ENCODE measurements at places on chromosomes 13 and 19.
A peak's percentile ranks its signal among the peaks of the same experiment; 100 is the strongest.

DNA sequence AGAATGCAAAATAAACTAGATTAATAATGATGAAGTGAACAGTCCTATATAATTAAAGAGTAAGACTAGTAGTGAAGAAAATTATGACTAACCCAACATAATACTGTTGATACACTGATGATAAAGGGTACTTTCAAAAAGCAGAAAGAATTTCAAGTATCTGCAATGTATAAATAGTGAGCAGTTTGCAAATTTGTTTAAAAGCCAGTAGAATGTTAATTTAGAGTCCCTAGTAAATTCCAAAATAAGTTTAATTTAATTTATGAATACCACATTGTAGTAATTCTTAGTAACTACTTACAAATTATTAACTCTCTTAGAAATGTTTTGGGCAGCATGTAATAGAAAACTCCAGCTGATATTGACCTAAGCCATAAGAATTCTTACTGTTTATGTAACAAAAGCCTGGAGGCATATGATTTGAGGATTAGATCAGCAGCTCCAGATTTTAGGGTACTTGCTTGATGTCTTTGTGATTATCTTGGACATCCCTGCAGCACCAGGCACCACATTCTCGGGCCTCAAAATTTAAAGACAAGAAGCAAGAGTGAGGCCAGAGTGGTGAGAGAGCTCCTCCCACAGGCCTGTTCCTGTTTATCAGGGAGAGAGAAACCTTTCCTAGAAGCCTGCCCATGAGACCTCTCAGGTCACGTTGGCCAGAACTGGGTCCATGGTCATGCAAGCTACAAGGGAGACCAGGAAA lies 67.6 kb upstream of the TDRD3 start:
- DNase-seq = peak; percentile 28

DNA sequence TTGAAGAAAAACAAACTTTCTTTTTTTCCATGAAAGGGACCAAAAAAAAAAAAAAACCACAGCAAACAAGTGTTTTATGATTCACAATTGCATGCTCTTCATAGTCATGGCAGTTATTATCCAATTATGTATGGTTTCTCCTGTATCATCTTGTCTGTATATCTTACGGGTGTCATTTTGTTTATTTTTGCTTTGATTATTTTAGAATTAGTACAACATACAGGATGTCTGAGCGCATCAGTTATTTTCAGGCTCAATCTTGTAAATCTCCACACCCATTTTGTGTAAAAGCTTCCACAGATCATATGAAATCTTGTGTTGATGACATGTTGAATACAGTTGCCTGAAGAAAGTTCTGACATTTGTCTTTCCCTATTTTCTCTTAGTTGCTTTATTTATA lies 280.3 kb downstream of the KLF5 start:
- DNase-seq = no peak

GRCh38 chr19:50660088-50660366 lies 10.8 kb downstream of the C19orf81 start:
- DNase-seq = no peak

DNA sequence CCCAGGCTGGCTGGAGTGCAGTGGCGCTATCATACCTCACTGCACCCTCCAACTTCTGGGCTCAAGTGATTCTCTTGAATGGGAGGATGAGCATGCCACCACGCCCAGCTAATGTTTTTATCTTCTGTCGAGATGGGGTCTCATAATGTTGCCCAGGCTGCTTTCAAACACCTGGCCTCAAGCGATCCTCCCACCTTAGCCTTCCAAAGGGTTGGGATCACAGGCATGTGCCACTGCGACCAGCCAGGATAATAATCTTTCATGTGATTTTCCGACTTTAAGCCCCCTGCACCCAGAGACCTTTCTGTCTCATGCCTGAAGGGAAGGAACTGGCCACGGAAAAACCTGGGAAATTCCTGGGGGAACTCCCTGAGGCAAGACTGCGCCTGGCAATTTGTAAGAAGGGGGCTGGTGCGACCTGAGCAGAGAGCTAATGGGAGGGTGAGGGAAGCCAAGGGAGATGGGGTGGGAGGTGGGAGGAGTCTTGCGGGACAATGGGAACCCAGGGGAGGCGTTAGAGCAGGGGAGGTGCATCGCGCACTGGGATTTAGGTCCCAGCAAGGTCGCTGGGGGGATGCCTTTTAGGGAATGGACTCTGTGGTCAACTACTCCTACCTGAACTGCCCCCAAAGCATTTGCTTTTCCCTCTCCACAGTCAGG lies 1.2 kb upstream of the CCDC124 start:
- no peak for DNase-seq

DNA sequence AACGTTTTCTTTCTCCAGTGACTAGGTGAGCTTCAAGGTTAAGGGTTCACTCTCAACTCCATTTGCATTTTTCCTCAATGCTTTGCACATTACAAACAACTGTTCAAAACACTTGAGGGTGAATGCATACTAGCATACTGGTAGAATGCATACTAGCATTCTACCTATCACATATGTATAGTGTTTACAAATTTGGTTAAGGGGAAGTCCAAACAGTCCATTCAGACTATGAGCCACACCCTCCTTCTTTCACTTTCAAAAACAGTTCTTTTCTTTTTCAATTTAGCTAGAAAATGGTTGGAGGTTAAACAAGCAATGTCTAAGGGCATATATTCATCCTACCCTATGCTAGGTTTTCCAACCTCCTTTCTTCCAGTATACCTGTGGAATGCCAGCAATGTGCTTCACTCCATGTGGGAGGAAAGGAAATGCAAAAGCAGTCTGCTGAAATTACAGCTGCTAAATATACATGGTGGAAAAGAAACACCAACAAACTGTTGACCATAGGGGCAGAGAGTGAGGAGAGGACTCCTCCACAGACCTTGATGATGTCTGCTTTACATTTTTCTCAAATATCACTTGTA lies 102.6 kb downstream of the DOCK9 start:
- DNase-seq = no peak

GRCh38 chr13:106541826-106542225 lies 6.4 kb upstream of the EFNB2 start:
- no peak for DNase-seq

DNA sequence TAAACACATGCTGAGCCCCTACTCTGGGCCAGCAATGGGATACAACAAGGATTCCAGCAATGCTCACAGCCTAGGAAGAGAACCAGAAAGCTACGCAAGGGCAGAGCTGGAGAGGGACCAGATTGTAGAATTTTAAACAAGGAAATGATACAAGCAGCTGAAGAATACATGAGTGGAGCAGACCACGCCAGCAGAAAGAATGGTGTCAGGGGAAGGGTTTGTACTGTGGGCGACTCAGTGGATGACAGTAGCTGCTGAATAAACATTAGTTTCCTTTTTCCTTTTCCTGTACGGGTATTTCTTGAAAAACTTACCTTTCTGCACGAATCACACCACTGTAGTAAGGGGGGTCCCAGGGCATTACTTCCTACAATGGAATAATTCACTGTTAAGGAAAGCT lies 30.7 kb downstream of the MIPEP start:
- DNase-seq = no peak

DNA sequence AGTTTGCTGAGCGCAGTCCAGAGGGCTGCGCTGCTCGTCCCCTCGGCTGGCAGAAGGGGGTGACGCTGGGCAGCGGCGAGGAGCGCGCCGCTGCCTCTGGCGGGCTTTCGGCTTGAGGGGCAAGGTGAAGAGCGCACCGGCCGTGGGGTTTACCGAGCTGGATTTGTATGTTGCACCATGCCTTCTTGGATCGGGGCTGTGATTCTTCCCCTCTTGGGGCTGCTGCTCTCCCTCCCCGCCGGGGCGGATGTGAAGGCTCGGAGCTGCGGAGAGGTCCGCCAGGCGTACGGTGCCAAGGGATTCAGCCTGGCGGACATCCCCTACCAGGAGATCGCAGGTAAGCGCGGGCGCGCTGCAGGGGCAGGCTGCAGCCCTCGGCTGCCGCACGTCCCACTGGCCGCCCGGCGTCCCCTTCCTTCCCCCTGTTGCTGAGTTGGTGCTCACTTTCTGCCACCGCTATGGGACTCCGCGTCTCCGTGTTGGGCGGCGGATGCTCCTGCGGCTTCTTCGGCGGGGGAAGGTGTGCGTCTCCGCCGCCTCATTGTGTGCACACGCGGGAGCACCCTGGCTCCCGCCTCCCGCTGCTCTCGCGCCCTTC lies 772 bp downstream of the GPC6 start:
- DNase-seq = no peak

DNA sequence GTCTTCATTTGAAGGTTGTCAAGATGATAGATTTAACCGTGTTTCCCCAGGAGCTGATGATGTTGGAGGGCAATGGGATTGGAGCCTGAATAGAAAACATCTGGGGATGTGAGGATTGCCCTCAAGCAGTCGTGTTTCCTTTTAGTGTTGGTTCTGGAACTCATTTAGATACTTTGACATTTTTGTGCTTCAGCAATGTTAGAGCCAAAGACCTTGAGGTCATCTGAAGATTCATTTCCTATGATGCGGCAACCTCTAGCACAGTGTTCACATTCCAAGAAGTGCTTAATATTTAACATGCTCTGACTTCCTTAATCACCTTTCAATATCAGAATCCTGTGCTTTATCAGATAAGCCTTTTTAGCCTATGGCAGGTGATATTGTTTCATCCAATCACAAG lies 82.7 kb downstream of the SLC10A2 start:
- no peak for DNase-seq
